Kidney tubule cell (primary cell): ENCODE measurements at places on chromosomes 4 and X.

DNA sequence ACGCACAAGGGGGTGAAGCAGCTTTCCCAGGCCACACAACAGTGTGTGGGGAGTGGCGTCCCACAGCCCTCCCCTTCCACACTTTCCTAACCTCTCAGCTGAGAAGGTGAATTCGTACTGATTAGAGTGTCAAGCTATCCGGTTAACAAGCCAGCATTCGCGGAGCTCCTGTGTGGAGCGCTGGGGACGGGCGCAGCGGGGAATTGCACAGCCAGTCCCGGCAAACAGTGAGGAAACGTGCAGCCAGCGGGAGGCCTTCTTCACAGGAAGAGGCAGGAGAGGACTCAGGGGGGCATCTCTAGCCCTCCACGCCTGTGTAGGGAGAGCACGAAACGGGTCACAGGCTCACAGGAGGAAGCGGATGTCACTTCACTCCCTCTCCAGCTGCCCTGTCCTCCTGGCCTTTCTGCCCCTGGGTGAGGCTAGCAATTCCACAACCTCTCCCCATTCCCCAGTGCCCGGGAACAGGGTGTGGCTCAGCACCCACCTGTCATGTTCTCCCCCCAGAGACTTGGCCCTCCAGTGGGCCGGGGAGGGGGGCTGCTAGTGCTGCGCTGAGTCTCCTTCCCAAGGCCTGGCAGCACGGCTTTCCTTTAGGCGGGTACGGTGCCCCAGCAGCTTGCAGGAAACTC is 117.3 kb downstream of the CPZ start:
- DNase-seq: no peak

DNA sequence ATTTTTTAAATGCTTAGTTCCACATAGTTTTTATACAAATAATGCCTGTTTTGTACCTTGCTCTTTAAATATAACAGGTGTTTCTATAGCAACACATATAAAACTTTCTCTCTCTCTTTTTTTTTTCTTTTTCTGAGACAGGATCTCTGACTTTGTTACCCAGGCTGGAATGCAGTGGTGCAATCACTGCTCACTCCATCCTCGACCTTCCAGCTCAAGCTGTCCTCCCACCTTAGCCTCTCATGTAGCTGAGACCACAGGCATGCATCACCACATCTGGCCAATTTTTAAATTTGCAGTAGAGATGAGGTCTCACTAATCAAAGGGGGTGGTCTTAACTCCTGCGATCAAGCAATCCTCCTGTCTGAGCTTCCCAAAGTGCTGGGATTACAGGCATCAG is 18.3 kb upstream of the SULT1E1 start:
- DNase-seq: no peak

- no peak for DNase-seq
These were observed 346.2 kb downstream of the ARHGAP10 start for GRCh38 chr4:148078061-148078460.

GRCh38 chrX:46704767-46705386 is 54.0 kb downstream of the SLC9A7 start:
- DNase-seq: peak; percentile 68

DNA sequence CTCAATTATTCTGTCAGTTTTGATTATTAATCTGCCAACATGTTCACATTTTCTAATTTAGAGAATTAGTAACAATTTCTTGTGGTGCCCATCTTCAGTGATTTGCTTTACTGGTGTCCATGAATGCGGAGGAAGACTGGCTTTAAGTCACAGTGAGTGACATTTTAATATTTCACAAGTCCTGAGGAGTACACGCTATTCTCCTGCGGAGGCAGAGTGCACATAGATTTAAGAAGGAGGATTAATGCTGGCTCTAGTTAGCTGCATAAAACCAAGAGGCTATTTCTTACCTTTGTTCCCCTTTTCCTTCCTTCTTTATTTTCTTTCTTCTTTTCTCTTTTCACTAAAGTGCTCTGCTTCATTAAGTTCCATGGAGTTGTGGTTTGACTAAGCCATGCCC is 495.2 kb upstream of the IGFBP7 start:
- no peak for DNase-seq

DNA sequence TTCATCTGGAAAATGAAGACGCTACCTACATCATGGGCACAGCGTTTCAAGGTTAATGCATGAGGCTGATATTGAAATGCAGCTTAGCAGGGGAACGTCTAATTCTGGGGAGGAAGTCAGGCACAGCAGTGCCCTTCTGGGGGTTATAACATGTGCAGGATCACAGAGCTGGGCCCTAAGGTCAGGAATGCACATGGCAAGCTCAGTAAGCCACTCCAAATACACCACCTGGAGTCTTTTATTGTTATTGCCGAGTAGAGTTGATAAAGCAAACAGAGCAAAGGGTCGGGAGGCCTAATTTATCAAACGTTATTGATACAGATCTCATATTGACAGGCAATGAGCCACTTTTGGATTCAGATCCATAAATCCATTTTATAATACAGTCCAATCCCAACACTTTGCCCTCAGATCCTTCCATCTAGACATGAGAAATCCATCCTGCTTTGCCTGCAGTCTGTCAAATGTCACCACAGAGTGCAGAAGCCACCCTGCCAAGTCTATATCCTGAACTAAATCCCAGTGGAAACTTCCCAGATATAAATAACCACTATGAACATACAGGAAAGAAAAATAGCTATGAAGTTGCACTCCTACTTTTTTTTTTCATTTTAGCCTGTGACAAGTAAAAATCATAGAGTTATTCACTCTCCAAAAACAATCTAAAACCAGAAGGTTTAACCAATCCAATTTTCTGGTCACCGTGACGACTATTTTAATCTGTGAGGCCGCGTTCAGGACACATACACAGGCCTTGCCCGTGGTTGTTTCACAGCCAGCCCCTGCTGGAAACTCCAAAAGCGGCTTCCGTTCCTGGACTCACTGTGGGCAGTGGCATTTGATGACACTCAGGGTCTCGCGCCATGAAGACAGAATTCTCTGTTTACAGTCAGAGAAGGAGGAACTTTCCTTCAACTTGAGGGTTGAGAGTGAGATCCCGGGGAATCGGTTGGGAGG is 335.4 kb downstream of the DHX15 start:
- no peak for DNase-seq

GRCh38 chr4:62548108-62548524 is 1348.0 kb downstream of the ADGRL3 start:
- no peak for DNase-seq

DNA sequence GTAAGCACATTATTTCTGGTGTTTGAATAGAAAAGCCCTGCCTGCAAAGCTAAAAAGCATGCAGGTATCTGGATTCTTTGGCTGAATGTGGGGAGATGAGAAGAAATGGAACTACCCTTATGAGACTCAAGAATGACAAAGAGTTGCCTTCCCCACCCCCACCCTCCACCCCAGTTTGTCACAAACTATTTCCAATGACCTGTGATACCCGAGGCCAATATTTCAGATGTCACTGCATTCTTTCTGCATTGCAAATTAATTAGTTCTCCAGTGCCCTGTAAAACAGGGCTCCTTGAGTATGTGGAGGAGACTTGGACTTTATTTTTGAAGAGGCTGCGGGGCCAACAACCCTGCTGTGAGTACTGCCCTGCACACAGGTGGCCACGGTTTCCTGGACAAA is 116.4 kb downstream of the ZNF827 start:
- no peak for DNase-seq

GRCh38 chr4:53315300-53315699 is 50.6 kb downstream of the SCFD2 start:
- no peak for DNase-seq

DNA sequence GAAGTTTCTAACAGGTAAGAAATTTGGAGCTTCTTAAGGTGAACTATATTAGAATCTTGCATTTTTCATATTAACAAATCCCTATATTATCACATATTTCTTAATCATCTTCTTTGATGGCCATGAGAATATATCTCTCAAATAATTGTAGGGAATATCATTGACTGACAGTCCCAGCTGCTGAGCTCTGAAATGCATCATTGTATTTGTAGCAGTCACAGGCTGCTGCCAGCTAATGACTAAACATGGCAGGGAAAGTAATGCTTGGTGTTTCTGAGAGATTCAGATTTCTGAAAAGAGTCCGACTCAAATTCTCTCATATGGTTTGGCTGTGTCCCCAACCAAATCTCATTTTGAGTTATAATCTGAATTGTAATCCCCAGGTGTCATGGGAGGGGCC is 171.9 kb downstream of the TRAM1L1 start:
- no peak for DNase-seq
